ENCODE measurements at places on chromosomes 13 and 19.

DNA sequence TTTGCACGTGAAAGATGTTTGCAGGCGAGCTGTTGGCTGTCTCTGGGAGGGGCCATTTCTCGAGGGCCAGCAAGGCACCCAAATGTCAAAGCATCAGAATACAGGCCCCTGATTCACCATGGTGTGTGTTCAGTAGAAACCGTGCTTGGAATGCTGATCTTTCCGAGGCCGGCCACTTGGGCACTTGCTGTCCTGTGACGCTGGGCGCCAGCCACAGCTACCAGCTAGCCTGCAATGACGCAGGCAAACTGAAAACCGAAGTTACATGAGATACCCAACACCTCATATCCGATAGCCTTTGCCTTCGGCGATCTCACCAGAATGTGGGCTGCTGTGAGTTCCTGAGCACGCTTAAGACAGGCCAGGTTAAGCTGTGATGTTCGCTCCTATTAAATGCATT is 12.0 kb downstream of the THOP1 start:
- no peak for DNase-seq

DNA sequence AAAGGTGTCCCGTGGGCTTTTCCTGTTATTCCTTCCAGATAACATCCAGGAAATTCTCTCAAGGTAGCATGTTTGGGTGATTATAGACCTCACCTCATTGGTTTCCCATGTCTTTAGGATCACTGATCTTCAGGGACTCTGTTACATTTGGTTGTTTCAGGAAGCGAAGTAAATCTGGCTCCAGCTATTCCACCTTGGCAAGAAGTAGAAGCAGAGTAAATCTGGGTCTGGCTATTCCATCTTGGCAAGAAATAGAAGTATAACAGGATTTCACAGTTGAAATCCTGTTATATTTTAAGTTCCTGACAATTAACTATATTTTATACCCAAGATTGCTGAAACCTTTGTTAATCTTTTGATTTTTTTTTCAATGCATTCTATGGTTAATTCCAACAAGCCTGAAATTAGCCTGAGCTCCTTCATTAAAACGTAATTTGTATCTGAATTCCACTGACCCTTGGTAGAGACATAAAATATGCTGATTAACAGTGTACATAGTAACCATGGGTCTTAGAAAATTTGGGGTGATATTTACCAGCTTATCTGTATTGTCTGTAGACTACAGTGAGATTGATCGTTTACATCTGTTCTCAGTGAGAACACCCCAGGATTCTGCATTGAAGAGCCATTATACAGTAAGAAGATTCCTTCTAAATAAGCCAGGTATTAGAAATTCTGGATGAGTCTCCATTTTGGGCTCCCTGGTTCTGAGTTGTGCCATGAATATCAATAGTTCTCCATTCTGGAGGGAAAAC is 267.6 kb upstream of the SLITRK6 start:
- no peak for DNase-seq

GRCh38 chr13:110812121-110812868 is 98.8 kb downstream of the ING1 start:
- DNase-seq: no peak

- no peak for DNase-seq
These were observed 21.8 kb downstream of the DHRS12 start for GRCh38 chr13:51782026-51782710.

GRCh38 chr19:944171-944567 is 18.3 kb downstream of the ARID3A start:
- no peak for DNase-seq

GRCh38 chr13:47816831-47817230 is 184.2 kb downstream of the SUCLA2 start:
- no peak for DNase-seq

GRCh38 chr19:31166206-31166605 is 183.0 kb downstream of the TSHZ3 start:
- DNase-seq: no peak

- DNase-seq: no peak
These were observed 380.8 kb downstream of the KCNRG start for GRCh38 chr13:50396001-50396400.

GRCh38 chr13:99071666-99072065 is 93.8 kb upstream of the DOCK9 start:
- no peak for DNase-seq

DNA sequence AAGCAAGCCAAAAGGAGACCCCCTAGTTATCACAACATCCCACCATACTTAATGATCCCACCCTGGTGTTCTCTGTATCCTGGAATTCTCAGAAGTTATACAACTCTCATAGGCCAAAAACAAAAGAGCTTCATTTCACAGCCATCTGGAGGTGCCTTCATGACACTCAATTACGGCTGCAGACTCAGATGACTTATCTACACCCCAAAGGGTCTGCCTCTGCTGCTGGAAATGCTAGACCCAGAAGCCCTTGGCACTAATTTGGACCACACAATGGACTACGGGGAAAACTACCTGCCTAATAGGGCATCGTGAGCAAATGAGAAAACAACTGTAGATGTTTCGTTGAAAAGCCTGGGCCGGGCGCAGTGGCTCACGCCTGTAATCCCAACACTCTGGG is 40.2 kb downstream of the BRD4 start:
- DNase-seq: no peak

- DNase-seq: no peak
These were observed 51.1 kb downstream of the MLLT1 start for GRCh38 chr19:6228551-6229215.

- no peak for DNase-seq
These were observed 58.8 kb downstream of the SLC10A2 start for GRCh38 chr13:103007427-103007762.

DNA sequence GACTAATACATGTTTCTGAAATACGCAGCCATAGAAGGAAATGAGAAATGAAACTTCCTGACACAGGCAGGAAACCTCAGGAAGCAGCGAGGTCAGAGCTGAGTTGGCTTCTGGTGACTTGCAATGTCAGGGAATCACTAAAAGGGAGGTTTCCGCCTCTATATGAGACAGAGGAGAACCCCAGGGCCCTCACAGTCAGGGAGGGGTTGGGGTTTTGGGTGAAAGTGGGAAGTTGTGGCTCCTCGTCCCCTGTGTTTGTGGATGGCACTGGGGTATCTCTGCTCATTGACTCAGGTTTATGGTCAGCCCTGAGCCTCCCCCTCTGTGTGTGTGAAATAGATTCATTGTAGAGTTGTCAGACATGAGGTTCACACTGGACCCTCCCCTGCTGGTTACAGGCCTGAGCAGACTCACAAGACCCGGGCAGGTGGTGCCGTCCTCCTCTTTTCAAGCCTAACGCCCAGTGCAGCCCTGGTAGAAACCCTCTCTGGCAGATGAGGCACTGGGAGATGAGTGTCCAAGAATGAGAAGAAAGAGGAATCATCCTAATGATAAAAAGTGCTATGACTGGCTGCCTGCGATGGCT is 5.5 kb upstream of the LILRA6 start:
- no peak for DNase-seq

- DNase-seq: no peak
These were observed 324 bp downstream of the RUVBL2 start for GRCh38 chr19:48994035-48994386.

- DNase-seq: no peak
These were observed 26.3 kb upstream of the SPATA13 start for GRCh38 chr13:24134231-24134630.

DNA sequence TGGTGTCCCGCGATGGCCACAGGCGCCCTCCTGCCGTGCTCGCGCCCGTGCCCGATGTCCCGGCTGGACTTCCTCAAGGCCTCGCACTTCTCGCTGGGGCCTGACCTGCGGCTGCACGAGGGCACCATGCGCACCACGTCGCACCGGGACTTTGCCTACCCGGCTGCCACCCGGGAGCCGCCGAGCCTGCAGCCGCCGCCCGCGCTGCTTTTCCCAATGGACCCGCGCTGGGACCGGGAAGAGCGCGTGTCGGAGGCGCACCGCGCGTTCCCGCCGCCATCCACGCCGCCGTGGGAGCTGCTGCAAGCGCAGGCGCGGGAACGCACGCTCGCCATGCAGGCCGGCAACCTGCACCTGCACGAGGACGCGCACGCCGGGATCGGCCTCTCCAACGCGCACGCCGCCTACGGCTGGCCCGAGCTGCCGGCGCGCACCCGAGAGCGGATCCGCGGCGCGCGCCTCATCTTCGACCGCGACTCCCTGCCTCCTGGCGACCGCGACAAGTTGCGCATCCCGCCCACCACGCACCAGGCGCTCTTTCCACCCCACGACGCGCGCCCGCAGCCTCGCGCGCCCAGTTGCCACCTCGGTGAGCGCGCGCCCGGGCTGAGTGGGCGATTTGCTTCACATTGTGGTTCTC is 12.1 kb upstream of the PEX11G start:
- DNase-seq: no peak

DNA sequence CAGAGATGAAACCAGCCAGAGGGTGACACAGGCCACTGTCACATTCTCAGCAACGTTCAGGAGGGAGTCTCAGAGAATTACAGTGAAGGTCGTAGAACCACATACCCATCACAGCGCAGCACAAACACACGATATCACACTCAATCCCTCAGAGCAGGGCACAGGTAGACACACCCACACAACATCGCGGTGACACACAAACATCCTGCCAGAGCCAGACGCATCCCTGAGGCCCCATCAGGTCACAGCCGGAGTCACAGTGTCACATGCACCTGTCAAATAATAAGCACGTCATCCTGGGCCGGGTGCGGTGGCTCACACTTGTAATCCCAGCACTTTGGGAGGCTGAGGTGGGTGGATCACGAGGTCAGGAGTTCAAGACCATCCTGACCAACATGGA is 17.5 kb downstream of the ELAVL3 start:
- no peak for DNase-seq

GRCh38 chr19:42628411-42629140 is 33.9 kb upstream of the CEACAM8 start:
- no peak for DNase-seq

GRCh38 chr13:114258589-114258988 is 22.8 kb upstream of the UPF3A start:
- DNase-seq: no peak

GRCh38 chr13:68715651-68716050 is 1392.0 kb upstream of the ATXN8OS start:
- no peak for DNase-seq

DNA sequence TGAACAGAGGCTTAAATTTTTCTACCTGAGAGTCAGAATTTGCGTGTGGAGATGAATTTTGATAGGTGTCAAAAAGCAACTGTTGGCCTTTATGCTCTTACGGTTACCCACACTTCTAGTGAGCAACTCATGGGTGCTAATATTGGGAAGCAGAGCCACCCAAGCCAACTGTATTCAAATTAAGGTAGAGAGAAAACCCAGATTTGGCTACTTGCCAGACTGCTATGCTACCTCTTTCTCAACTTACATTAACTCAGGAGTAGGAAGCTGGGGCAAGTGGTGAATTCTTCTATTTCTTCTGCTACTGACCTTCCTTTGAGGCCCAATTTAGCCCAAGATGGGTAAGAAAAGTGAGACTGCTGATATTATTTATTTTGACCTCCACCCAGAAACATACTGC is 83.9 kb downstream of the OLFM4 start:
- no peak for DNase-seq

GRCh38 chr13:98571955-98572662 is 4.8 kb downstream of the STK24 start:
- DNase-seq: no peak

- no peak for DNase-seq
These were observed 608 bp downstream of the CNN2 start for GRCh38 chr19:1026783-1027649.

DNA sequence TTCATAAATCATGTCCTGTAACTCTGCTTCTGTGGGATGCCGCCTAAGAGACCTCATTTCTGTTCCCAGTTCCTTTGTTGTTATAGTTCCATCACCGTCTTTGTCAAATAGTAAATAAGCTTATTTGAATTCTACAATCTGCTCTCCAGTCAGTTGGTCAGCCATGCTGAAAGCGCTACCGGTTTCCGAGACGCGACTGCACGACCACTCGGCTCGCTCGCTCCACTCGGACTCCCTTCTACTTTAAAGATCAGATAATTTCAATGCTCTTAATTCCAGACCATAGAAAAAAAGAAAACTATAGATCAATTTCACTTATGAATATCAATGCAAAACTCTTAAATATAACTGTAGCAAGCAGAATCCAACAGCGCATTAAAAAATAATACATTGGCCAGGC is 64.2 kb upstream of the STK24 start:
- no peak for DNase-seq

- DNase-seq: peak; percentile 61
These were observed 21.1 kb downstream of the PRR36 start for GRCh38 chr19:7852851-7853769.

- no peak for DNase-seq
These were observed 110.3 kb downstream of the NALCN start for GRCh38 chr13:101305981-101306411.

GRCh38 chr13:53141336-53141735 is 112.7 kb downstream of the OLFM4 start:
- DNase-seq: no peak

- no peak for DNase-seq
These were observed 6.1 kb downstream of the SH2D3A start for GRCh38 chr19:6761053-6761676.
